SJSA1 (cell line): ENCODE measurements at places on chromosomes 7 and 10.

GRCh38 chr7:57404967-57405421 lies 45.0 kb upstream of the ZNF716 start:
- H3K36me3 ChIP-seq: no peaks in the 10 kb centered on the region
- no peaks in the 10 kb centered on the region for H3K4me1 ChIP-seq
- no peak overlapping the region for H3K27ac ChIP-seq

GRCh38 chr10:80769700-80770160 lies 232.0 kb downstream of the SH2D4B start:
- DNase-seq: no peak
- no peak overlapping the region for H3K27ac ChIP-seq

DNA sequence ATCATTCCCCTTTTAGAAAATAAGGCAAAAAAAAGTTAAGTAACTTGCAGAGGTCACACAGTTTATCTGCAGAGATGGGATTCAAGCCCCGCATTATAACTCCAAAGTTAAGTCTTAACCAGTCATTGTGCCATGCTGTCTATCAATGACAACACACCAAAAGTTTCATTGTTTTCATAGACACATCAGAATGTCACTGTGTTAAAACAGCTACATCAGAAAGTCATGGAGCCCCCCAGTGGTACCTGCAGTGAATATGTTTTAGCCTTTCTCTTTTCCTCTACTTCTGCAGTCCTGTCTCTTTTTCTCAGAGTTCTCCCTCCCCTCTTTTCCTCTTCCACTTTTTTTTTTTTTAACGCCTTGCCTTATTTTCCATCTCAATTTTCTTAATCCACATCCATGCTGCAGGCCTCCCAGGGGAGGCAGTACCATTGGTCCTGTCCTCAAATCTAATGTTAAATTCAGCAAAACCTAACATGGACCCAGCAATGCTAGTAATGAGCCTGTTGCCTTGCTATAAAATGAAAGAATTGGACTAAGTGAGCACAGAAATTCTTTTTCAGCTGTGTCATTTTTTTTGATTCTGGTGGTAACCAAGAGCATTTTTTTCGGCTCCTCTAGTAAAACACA lies 3.8 kb upstream of the NRCAM start:
- DNase-seq: no peak
- no peak overlapping the region for H3K27ac ChIP-seq
- H3K36me3 ChIP-seq: no peaks in the 10 kb centered on the region
- peaks cover 57% of the 10 kb centered on the region for H3K27me3 ChIP-seq
- H3K4me1 ChIP-seq: peaks cover 12% of the 10 kb centered on the region

DNA sequence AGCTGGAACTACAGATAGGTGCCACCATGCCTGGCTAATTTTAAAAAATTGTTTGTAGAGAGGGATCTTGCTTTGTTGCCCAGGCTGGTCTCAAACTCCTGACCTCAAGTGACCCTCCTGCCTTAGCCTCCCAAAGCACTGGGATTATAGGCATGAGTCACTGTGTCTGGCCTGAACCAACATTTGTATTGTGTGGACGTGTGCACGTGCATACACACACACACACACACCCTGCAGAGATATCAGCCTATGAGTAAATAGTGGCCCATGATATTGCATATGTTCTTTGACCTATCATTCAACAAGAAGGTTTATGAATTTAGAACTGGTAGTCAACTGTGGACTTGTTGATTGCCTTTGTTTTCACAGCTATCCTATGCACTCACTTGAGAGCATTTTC lies 161.6 kb downstream of the BAMBI start:
- H3K4me3 ChIP-seq: no peak overlapping the region
- H3K4me1 ChIP-seq: peaks cover 50% of the 10 kb centered on the region
- H3K27me3 ChIP-seq: no peaks in the 10 kb centered on the region
- no peak for DNase-seq

GRCh38 chr7:106306256-106306655 lies 21.5 kb upstream of the NAMPT start:
- no peaks in the 10 kb centered on the region for H3K27me3 ChIP-seq
- H3K36me3 ChIP-seq: no peaks in the 10 kb centered on the region
- no peak overlapping the region for H3K4me3 ChIP-seq
- H3K4me1 ChIP-seq: no peaks in the 10 kb centered on the region

- no peaks in the 10 kb centered on the region for H3K4me1 ChIP-seq
- H3K36me3 ChIP-seq: no peaks in the 10 kb centered on the region
- no peak overlapping the region for H3K4me3 ChIP-seq
Measured at GRCh38 chr7:45162311-45162845, 4.8 kb downstream of the RAMP3 start.

- H3K27ac ChIP-seq: no peak overlapping the region
- no peaks in the 10 kb centered on the region for H3K4me1 ChIP-seq
- DNase-seq: no peak
- H3K4me3 ChIP-seq: no peak overlapping the region
Measured at GRCh38 chr7:79352323-79352722, 101.1 kb downstream of the MAGI2 start.

DNA sequence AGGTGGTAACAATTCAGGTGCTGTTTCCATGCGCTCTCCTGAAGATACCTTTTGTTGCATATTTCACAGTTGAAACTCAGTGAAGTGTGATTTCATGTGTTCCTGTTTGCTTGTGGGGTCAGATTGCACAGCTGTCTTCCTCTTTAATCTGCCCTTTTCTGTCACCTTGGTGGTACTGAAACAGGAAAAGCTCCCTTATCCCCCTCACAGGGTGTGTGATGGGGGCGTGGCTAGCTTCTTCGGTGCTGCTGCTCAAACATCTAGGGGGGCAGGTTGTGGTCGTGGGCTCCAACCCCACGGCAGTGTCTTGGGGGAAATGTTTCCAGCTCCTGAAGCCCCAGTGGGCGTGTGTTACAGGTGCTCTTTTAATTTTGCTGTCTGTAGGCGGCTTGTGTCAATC lies 107.4 kb upstream of the KLF14 start:
- H3K27me3 ChIP-seq: no peaks in the 10 kb centered on the region
- H3K36me3 ChIP-seq: no peaks in the 10 kb centered on the region

DNA sequence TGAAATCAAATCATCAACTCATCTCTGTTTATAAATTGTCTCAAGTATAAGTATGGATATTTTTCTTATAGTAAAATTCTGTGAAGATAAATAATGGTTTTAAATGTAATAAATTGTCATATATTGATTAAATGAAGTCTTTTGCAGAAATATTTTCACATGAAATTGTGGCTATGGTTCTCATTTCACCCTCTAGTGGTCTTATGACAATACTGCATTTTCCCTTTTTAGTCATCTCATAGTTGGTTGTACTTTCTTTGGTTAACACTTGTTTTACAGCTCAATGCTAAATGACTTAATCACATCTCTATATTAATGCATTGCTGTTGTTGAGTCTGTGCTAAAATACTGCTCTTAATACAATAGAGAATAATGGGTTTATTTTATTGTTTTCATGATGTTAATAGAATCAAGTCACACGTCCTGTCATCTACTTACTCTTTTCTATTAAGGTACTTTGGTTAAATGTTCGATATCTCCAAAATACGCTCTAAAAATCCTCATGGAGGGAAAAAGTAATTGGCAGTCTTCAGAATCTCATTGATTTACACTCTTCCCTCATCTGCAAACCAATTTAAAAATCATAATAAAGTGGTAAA lies 38.0 kb upstream of the CACNA2D1 start:
- no peaks in the 10 kb centered on the region for H3K4me1 ChIP-seq
- H3K36me3 ChIP-seq: no peaks in the 10 kb centered on the region
- no peak for DNase-seq
- H3K4me3 ChIP-seq: no peak overlapping the region
- H3K27me3 ChIP-seq: no peaks in the 10 kb centered on the region

- H3K4me1 ChIP-seq: 0 out of 2 replicates have a peak, but pooled peaks cover 6% of the 10 kb centered on the region
- H3K36me3 ChIP-seq: no peaks in the 10 kb centered on the region
- H3K27me3 ChIP-seq: no peaks in the 10 kb centered on the region
Measured at GRCh38 chr7:25090374-25090773, 34.7 kb downstream of the CYCS start.
